ENCODE measurements at places on chromosomes 2 and 18.

DNA sequence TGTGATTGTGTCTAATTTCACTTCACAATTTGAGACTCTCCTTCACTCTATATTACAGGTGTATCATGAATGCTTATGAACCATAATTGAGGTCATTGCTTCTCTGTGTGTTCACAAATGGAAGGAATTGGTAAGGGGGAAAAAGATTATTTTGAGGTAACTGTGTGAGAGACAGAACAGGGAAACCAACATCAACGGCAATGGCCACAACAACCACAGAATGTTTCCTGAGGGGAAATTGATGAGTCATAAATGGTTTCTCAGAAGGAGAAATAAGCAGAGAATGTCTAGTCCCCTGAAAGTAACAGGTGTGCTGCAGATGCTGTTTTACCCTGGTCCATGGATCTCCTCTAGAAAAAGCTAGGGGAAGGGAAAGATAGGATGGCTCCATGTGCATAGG, 361.2 kb upstream of the GALNT5 start:
- no peak for DNase-seq

DNA sequence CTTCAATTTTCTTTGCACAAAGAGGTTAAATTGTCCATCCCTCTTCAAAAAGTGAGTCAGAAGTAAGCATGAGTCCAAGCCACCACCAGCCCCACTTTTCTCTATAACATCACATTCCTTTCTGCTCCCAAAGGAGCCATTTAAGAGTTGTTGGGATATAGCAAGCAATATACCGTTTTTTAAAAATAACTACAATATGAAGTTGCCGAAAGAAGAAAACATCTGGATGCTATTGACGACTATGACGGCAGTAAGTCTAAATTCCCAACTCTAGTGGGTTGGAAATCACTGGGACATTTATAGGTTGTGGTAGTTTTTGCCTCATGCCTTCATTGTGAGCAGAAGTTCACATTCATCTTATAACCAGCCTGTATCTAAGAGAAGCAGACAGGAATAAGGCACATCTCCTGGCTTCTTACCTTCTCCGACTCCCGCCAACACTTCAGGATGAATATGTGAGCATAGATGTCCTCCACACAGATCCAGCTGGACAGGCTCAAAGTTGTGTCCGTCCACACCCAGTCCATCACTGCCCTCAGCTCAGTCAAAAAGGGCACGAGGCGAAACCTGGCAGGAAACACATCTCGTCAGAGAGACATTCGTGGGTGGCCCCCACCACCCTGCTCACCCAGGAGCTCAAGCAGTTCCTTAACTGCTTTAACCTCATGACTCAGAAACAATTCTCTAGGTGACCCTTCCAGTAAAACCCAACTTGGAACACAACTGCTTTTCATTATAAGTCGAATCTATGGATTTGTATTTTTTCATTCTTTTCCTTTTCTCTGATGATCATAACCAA, 163.6 kb downstream of the NAPG start:
- no peak for DNase-seq

DNA sequence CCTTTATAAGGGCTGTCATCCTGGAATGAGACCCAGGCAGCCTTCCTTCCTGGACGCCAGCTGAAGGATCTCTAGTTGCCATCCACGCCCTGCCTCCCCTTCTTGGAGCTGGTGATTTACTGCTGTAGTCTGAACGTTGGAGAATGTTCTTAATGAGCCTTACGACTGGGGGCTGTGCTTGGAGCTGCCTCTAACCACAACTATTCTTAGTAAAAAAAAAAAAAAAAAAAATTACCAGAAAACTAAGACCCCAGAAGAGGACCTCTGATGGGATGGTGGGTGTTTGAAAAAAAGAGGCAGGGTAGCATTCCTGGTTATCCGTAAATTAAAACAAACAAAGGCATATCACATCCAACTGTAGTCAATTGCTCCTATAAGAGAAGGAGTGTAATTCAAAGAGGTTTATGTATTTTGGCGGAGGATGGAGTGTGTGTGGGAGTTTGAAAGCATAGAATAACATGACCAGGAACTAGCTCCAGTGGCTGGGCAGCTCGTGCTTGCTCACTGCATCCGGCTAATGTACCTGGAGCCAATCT, 105.4 kb downstream of the QPCT start:
- DNase-seq: no peak

DNA sequence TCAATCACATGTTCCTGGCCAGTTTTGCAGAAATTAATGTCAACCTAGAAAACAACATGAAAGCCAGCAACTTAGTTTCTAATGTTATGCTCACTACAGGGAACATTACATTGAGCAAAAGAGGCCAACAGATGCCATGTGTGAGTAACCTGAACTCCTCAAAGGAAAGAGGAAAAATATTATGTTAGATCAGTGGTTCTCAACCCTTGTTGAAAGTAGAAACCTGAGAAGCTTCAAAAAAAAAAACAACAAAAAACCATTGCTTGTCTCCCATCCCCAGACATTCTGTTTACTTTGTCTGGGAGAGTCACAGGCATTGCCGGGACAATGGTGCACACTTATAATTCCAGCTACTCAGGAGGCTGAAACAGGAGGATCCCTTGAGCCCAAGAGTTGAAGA, 57.7 kb downstream of the METTL4 start:
- DNase-seq: no peak

GRCh38 chr18:79634186-79634585, 45.4 kb upstream of the CTDP1 start:
- no peak for DNase-seq

DNA sequence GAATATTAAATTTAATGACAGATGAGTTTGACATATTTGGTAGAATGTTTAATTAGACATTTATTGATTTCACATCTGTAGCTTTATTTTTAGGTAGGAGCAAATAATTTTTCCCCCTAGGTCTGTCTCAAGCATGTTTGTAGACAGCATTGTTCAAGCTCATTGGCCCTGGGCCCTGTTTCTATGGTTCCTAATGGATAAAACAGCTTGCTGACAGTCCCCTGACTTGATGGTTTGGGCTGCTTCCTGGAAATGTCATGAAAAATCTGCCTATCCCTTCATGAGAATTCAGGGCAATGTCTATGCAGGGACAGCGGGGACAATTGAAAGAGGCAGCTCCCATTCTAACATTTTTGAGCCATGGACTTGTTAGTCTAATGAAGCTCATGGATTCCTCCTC, 14.6 kb upstream of the MEP1B start:
- DNase-seq: no peak

GRCh38 chr2:43059183-43059897, 167.1 kb downstream of the ZFP36L2 start:
- DNase-seq: no peak

DNA sequence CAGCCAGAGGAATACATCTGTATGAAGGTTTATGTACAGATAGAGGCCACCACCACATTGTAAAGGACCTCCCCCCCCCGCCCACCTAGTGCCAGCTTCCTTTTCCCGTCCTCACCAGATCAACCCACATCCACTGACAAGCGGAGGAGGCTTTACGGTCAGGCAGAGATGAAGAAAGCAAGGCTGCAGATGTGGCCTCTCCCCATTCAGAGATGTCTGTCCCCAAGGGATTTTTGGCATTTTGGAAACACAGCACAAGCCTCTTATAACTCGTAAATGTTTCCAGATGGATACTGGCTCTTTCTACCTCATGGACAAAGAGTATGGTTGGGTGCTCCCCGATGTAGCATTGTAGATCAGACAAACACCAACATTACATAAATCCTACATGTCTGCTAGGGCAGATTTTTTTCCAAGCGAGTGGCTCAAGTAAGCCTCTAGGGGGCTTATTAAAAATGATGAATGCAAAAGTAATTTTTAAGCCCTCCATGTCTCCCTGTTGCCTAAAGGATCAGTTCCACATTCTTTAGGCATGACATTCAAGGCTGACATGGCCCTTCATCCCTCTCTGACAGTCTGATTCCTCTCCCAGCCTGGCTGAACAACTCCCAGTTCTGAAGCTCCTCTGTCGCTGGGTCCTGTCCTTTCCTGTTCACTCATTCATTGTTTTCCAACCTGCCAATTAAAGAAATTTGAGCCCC, 11.7 kb downstream of the VIT start:
- DNase-seq: no peak

GRCh38 chr2:36912695-36913094, 53.6 kb downstream of the STRN start:
- DNase-seq: no peak

- DNase-seq: no peak
Observed at GRCh38 chr2:224927646-224928173, 114.6 kb downstream of the DOCK10 start.

DNA sequence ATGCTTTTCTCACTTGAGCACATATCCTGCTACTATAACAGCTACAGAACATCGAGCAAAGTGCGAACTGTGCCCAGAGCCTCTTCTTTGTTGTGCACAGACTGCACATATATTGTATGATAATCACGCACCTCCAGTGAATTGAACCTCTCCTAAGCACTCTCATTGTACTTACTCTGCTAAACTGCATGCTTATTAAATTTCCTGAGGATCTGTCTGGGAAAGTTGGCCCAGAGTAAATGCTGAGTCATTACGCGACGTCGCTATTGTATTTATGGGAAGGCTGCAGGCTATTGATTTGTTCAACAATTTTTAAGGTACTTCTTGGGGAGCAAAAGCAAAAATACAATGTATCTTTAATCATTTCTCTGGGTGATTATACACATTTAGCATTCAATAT, 399.6 kb upstream of the DSEL start:
- no peak for DNase-seq

GRCh38 chr18:8720141-8720540, 14.8 kb downstream of the MTCL1 start:
- no peak for DNase-seq
